CD4-positive, alpha-beta memory T cell (primary cell): ENCODE measurements at places on chromosomes 11 and 22. TPM values are rescaled to one million over a fixed set of nuclear protein-coding genes. Genes with fewer than 3 reads are reported as not detected.

Gene PRODH
- 0.23 TPM for total RNA-seq

Gene SLC6A5
- not detected for total RNA-seq

Gene CABP4
- 1.4 TPM for total RNA-seq

Gene GRIK4
- not detected for total RNA-seq

Gene SMTNL1
- total RNA-seq = not detected

Gene RBMXL2
- total RNA-seq = not detected

Gene PANX3
- not detected for total RNA-seq

Gene RASD2
- total RNA-seq = not detected

Gene MAJIN
- total RNA-seq = 0.44 TPM

Gene CASP1
- total RNA-seq = 74.8 TPM

Gene SNU13
- 129 TPM for total RNA-seq

DNA sequence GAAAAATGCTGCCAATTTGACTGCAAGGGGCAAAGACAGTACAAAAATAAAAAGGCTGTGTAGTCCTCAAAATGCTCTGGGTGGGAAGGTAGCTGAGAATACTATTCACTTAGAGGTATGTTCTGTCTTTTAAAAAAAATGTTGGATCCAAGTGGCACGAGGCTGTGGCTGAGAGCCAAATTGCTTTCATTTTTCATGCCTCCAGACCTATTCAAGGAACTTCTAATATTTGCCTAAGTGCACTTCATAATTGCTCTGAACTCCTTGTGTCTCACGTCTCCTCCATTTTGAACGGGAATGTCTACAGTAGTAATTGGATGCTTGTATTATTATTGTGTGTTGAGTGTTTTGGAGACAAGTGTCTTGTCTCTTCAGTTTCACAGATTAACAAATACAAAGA lies 19.1 kb upstream of the SLC22A25 start:
- no peak for DNase-seq

DNA sequence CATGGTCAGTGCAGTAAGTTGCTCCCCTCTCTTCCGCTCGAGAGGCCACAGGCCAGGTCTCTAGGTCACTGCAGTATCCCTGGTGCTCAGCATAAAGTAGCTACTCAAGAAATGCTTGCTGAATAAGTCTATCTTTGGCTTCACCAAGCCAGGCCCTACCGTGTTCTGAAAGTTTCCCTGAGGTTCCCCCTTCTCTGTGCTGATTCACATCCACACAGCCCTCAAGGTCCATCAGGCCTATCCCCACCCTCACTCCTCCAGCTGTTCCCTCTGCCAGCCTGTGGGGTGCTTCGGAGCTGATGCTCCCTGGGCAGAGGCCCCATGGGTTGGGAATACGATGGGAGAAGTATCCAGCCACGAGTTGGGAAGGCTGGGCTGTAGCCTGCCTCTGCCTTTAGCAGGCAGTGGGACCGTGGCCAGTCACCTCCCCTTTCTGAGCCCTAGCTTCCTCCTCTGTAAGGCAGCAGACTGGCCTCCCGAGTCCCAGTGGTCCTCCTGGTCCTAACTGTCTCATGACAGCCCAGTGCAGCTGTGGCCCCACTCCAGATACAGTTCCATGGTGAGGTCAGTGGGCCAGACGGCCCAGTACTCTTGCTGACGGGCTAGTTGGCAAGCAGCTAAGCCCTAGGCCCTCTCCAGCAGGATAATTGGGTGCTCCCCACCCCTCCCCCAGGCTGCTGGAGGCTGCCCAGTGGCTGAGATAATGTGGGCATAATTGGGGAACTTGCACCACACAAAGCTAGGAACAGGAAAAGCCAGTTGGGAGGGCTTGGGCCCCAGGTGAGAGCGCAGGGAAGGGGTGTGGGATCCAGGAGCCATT lies 48.2 kb downstream of the NECTIN1 start:
- no peak for DNase-seq

GRCh38 chr11:114358716-114359115 lies 41.6 kb downstream of the C11orf71 start:
- DNase-seq = no peak

GRCh38 chr11:5937868-5938602 lies 4.0 kb upstream of the OR56A3 start:
- no peak for DNase-seq

GRCh38 chr22:32803020-32803737 lies 1.7 kb downstream of the TIMP3 start:
- no peak for DNase-seq

DNA sequence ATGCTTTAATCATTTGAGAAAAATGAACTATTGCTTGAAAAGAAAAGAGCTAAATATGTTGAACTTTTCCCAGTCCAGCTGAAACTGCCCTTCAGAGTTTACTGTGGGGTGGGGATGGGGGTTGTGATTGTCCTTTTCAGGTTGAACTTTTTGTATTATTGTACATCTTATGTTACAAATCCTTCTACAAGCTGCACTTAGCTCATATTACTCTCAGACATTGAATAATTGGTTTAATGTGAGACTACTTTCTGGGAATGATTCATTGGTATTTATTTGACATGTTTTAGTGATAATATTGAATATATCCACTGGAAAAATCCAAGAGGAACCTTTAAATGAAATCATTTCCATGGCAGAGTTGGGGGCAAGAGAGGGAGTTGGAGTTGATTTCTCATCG lies 84.9 kb downstream of the ATXN10 start:
- DNase-seq = no peak

GRCh38 chr11:13907678-13908077 lies 54.8 kb upstream of the SPON1 start:
- DNase-seq = no peak

GRCh38 chr11:78453140-78453935 lies 35.7 kb upstream of the GAB2 start:
- DNase-seq = no peak

DNA sequence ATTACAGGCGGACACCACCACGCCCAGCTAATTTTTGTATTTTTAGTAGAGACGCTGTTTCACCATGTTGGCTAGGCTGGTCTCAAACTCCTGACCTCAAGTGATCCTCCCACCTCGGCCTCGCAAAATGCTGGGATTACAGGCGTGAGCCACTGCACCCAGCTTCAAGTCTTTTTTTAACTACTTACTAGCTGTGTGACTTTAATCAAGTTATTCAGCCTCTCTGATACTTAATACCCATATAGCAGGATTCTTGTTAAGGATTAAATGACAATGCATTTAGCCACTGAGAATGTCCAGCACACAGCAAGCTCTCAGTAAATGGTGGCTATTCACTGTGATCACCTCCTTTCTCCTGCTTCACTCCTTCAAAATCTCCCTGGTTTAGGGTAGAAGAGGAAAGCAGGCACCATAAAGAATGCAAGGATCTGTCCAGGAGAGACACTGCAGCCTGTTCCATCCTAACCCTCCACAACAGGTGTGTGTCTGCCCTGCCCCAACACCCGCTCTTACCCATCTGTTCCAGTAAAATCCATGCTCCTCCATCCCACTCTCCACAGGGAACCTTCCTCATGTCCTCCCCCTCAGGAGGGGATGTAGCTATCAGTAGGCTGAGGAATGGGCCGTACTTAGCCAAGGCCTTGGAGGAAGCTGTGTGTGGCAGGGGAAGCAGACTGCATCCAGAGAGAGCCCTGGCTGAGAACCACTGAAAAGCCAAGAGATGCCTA lies 69.3 kb downstream of the MICAL3 start:
- no peak for DNase-seq

- no peak for DNase-seq
These were observed 2.7 kb downstream of the NAV2 start for GRCh38 chr11:19715373-19715772.

- no peak for DNase-seq
These were observed 1.6 kb downstream of the DEAF1 start for GRCh38 chr11:693415-693831.

- DNase-seq = no peak
These were observed 4.2 kb downstream of the ALDH3B1 start for GRCh38 chr11:68014157-68014946.

- no peak for DNase-seq
These were observed 217.1 kb upstream of the PLET1 start for GRCh38 chr11:112477581-112478317.

DNA sequence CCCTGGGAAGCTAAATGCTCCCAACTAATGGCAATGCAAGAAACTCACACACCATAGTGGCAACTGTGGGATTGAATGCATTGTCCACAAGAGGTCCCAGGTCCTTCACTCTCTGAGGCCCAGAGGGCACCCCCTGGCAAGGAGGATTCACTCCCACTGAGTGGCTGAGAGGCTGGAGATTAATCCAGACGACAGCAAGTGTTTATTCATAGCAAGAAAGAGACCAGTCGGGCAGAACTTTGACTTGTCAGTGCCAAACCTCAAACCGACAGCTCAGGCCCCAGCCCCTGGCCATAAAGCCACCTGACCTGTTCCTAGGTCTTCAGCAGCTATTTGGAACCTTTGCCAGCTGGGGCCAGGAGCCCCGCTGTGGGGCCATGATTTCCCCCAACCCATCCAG lies 54.5 kb upstream of the MPEG1 start:
- no peak for DNase-seq

DNA sequence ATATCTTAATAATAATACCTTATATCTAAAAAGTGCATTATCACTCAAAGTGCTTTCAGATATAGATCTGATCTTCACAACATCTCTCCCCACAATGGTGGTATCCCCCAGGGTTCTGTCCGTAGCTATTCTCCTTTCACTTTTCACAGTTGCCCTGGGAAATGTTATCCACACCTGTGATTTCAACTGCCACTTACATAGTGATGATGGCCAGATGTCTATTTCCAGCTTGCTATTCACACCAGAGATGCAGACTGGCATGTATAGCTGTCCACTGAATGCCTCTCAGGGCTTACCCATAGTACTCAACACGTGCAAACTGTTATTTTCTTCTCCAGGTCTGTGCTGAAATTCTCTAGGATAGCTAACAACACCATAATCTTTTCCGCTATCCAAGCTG lies 724.7 kb downstream of the DLG2 start:
- no peak for DNase-seq

- DNase-seq = no peak
These were observed 9.1 kb downstream of the INSC start for GRCh38 chr11:15123849-15124248.

DNA sequence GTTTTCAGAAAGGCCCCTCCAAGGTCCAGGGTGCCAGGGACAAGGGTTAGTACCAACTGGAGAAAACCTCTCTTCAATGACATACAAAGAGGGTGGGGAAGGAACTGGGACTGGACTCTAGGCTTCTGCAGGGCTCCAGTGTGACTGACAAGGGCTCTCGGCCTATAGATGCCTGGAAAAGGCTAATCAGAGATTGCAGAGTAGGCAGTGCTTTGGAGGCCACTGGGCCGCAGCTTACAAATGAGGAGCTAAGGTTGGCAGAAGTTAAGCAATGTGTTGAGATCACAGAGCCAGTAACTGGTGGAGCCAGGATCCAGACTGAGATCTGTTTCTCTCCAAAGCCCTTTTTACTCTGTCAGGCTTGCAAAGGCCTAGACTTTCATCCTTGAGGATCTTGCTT lies 7.4 kb upstream of the DGKZ start:
- DNase-seq = no peak

DNA sequence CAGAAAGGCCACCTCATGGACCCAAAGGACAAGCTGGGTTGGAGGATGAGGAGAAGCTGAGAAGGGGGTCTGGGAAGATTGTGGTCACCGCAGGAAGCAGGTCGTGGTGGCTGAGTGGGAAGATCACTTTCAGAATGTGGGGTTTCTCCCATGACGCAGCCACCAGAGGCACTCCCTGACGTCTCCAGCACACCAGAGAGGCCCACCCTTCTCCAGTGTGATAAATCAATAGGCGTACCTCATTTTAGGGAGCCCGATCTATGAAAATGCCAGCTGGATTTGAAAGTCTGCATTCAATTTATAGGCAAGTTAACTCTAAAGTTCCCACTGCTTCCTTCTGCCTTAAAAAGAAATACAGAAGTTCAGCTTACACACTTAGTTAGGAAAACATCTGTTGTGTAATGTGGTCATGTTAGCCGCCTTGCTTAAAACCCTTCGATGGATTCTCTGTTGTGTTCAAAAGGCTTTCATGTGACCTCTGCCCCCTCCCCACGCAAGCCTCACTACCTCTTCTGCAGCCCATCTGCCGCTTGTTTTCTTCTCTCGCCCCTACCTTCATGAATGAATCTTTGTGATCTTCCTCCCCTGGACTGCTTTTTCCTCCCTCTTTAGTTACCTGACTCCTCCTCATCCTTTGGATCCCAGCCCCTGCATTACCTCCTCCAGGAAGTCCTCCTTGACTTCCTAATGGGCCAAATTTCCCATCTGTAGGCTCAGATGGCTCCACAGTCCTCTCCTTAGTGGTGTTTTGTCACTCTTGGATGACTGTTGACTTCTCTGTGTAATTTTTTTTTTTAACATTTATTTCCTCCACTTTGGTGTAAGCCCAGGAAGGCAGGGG lies 10.7 kb downstream of the TSPAN18 start:
- no peak for DNase-seq

- no peak for DNase-seq
These were observed 151.6 kb upstream of the MTMR2 start for GRCh38 chr11:96075532-96075959.

- DNase-seq = no peak
These were observed 38.2 kb upstream of the PAMR1 start for GRCh38 chr11:35563484-35564244.

- no peak for DNase-seq
These were observed 54.2 kb upstream of the GRAMD1B start for GRCh38 chr11:123375832-123376231.

DNA sequence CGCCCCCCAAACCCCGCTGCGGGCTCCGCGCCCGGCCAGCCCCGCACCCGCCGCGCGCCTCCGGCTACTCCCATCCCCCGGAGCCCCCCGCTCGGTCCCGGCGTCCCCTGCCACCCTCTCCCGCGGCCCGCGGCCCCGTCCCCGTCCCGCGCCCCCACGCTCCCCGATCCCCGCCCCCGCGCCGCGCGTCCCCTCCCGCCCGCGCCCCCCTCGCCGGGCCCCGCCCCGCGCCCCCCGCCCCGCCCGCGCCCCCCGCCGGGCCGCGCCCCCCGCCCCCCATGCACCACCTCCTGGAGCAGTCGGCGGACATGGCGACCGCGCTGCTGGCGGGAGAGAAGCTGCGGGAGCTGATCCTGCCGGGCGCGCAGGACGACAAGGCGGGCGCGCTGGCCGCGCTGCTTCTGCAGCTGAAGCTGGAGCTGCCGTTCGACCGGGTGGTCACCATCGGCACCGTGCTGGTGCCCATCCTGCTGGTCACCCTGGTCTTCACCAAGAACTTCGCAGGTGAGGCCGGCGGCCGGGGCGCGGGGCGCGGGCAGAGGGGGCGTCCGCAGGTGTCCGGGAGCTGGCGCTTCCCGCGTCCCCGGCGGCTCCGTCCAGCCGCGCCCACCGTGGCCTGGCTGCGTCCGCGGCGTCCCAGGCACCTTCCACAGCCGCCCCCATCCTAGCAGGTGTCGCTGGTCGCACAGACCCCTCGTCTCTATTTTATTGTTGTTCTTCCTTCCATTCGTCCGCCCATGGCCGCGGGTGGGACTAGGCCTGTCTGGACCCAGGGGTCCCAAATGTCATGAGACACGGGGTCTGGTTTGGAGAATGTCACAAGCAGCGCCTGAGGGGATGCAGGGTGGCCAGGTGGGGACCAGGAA lies at the start of gene PANX2:
Gene PANX2 (plus strand): TSS at position 279 of the 866 bp plus-strand sequence. CDS start 0 bp downstream, at position 279.
- DNase-seq = no peak

- DNase-seq = no peak
These were observed 31.9 kb upstream of the FTH1 start for GRCh38 chr11:61999141-61999975.

GRCh38 chr22:46068593-46069491 lies 81.5 kb upstream of the PPARA start:
- DNase-seq = no peak

GRCh38 chr22:26481694-26482093 lies 1.9 kb downstream of the HPS4 start:
- DNase-seq = no peak
